ENCODE measurements at places on chromosomes 2 and 18. TPM values are rescaled to one million over a fixed set of nuclear protein-coding genes. Genes with fewer than 3 reads are reported as not detected.

PDIA6 gene
- 75.1 TPM for polyA plus RNA-seq

KLF11 gene
- polyA plus RNA-seq, result 5.4 TPM

LYPD1 gene
- 14.2 TPM for polyA plus RNA-seq

SERPINB12 gene
- 4.0 TPM for polyA plus RNA-seq

RESP18 gene
- 0.07 TPM for polyA plus RNA-seq

GRCh38 chr18:46362533-46362932, 258.3 kb downstream of the HAUS1 start:
- DNase-seq, result no peak

- DNase-seq, result no peak
Observed at GRCh38 chr2:68340226-68341061, 20.7 kb upstream of the CNRIP1 start.

DNA sequence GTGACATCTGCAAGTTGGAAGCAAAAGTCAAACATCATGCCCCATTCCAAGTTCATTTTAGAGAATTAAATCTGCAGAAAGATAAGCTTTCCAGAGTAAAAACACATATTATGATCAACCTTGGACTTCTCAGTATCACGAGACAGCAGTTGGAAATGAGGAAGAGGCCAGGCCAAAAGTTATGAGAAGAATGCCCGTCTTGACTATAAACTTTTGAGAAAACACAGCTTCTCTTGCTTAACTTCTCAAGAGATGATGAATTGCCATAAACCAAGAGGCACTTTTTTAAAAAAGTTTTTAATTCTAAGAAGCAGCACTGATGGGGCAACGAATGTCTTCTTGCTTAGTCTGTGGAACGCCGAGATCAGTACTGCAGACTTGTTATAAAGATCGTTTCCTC, 52.6 kb upstream of the NFU1 start:
- DNase-seq, result no peak

- DNase-seq, result peak; percentile 28
Observed at GRCh38 chr2:11967946-11968465, 221.6 kb downstream of the LPIN1 start.

- no peak for DNase-seq
Observed at GRCh38 chr2:126655051-126655450, 907 bp upstream of the GYPC start.

DNA sequence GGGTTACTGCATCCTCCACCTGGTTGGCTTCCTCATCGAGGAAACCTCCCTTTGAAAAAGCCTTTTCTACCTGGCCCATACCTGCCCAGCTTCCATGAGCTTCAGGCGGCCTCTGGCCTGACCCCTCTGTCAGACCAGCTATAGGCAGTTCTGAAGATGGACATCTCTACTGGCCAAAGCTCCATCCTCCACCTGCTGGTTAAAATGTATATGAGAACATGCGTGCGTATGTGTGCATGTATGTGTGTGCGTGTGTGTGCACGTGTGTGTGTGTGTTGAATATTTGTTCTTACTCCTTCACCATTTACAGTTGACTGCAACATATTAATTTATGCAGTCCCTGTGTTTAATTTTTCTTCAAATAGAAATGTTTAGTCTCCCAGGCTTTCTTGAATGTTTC, 642.4 kb upstream of the RAB6C start:
- no peak for DNase-seq

DNA sequence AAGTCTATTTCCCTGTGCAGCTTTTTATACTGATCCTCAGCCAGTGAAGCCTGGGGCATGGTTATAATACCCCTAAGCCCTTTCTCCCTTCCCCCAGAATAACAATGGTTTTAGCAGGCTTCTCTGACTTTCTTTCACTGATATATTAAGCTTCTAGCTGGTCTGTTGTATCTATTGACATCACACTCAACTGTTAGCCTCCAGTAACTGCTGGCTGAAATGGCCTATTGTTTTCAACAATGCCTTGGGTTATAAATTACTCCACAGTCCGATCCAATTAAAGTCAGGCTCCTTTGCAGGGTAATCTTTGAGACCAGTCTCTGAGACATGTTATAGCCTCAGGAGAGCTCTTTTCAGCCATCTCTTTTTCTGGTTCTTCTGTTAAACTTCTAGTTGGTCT, 2.9 kb upstream of the SLC9A4 start:
- no peak for DNase-seq

All from thymus (tissue), 14 donors.